ENCODE measurements at places on chromosomes 2 and 18.

- no peak for DNase-seq
These were observed 18.1 kb downstream of the ABHD3 start for GRCh38 chr18:21686282-21687105.

GRCh38 chr2:41907771-41908207 is 140.0 kb upstream of the PKDCC start:
- no peak for DNase-seq

- DNase-seq, result no peak
These were observed 34.0 kb downstream of the AQP12A start for GRCh38 chr2:240725671-240726070.

DNA sequence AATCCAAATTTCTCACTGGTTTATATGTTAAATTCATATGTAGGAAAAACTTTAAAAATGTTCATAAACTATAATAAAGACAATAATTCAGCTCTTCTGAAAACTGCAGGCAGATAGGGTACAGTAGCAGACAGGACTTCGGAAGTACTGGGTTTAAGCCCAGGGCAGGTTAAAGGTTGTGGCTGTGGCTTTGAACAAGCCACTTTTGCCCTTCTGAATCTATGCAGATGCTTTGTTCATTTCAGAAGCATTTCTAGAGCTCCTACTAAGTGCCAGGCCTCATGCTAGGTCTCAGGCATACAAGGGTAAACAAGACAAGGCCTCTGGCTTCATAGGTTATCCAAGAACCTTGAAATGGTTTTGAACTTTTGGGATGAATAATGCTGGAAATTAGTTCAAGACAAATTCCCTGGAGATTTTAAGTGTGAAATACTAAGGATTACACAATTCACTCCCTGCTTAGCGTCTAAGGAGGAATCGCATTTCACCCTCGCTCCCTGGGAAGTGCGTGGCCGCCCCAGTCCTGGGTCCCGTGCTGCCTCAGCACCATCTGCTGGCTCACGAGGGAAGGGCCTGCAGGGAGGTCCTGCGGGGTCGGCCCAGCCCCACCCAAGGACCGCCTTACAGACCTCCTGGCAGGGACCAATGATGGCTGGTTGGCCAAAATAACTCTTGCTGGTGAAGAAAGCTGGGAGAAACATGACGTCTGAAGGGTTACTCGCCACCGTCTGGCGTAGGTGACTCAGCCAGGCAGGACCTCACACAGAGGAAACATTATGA is 67.7 kb upstream of the L3MBTL4 start:
- no peak for DNase-seq

- no peak for DNase-seq
These were observed 247.8 kb downstream of the BCL2 start for GRCh38 chr18:63071701-63072141.

- DNase-seq, result no peak
These were observed 98.1 kb upstream of the CSRNP3 start for GRCh38 chr2:165371356-165371755.

DNA sequence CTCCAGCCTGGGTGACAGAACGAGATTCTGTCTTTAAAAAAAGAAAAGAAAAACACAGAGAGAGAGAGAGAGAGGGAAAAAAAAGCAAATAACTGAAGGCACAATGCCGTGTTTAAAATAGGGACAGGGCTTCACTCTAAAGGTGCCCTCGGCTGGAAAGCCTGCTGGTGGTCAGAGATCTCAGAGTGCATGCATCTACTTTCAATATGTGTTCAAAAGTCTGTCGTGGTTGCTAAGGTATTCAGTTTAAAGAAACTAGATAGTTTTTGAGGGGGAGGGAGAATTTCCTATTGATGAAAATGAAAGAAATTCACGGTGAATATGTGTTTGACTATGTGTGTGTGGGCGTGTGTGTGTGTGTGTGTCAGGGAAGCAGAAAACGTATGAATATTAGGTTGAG is 11.0 kb upstream of the CBLN2 start:
- no peak for DNase-seq

- no peak for DNase-seq
These were observed 45.8 kb downstream of the SLC4A5 start for GRCh38 chr2:74297391-74297790.

DNA sequence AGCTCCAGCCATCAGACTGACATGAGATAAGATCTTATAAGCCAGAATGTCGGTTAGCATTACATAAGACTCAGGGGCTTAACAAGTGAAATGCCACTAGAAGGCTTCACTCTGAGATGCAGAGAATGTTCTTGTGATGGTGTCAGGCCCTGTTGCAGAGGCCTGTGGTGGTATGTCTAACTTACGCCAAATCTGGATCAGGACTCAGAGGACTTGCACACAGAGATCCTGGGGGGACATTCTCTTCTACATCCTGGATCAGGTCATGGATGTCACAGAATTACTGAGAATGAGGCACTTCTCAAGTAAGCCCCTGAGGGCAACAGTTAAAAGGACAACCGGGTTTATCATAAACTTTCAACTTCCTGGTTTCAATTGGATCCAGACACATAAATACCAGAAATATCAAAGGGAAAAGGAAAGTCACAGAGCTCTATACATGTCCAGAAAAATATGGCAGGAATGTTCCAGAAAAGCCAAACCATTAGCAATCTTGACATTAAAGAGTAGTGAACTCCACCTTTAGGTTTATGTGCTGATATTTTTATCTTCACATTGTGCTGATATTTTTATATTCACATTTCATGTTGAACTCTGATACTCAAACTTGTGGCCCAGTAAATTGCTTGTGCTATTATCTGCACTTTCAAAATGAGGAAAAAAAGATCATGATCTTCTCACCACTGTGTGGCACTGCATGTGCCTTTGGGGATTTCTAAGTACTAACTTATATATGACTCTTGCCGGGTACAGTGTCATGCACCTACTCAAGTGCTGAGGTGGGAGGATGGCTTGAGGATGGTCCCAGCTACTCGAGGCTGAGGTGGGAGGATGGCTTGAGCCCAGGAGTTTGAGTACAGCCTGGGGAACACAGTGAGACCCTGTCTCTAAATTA is 137.5 kb upstream of the RNF152 start:
- no peak for DNase-seq

GRCh38 chr2:135212757-135213156 is 160.7 kb downstream of the RAB3GAP1 start:
- no peak for DNase-seq

- no peak for DNase-seq
These were observed 24.9 kb upstream of the SNTG2 start for GRCh38 chr2:925711-926110.

- no peak for DNase-seq
These were observed 139.1 kb upstream of the SKOR2 start for GRCh38 chr18:47390410-47391024.

- no peak for DNase-seq
These were observed 43.4 kb upstream of the IGFBP2 start for GRCh38 chr2:216589791-216590190.

DNA sequence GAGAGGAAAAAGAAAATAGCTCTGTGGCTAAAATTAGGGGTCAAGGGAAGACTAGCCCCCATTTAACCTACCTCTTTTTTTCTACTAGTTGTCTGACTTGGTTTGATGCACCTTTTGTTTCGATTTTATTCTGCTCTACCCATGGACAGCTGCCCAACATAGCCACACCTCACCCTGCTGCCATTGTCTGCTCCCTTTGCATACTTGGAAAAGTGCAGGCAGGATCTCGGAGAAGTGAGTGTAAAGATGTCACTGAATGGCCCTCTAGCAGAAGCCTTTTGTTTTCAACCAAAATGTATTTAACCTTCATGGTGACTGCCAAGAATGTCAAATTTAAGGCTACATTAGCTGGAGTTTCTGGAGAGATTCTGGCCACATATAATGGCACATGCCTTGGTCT is 62.9 kb downstream of the SETBP1 start:
- DNase-seq, result no peak

GRCh38 chr2:70014959-70015358 is 53.5 kb upstream of the ASPRV1 start:
- DNase-seq, result no peak

DNA sequence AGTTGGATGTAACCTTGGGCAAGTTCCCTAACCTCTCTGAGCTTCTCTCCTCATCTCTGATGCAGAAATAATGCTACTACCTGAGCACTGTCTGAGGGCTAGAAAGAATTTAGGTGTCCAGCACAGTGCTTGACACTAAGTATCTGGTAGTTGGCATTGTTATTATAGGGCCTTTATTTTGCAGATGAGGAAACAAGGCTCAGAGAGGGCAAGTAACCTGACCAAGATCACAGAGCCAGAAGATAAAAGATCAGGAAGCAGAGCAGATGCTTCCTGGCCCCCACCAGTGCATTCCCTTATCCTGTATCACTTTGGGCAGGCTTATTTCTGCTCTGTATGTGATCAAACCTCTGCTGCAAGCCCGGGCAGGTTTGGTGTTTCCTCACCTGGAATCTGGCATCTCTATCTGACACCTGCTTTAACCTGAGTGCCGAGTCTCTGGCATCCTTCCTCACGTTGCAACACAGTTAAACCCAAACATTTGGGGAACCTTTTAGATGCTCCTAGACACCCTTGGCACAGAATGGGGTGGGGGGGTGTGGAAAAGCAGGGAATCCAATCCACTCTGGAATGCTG is 69.9 kb downstream of the PLB1 start:
- DNase-seq, result no peak

DNA sequence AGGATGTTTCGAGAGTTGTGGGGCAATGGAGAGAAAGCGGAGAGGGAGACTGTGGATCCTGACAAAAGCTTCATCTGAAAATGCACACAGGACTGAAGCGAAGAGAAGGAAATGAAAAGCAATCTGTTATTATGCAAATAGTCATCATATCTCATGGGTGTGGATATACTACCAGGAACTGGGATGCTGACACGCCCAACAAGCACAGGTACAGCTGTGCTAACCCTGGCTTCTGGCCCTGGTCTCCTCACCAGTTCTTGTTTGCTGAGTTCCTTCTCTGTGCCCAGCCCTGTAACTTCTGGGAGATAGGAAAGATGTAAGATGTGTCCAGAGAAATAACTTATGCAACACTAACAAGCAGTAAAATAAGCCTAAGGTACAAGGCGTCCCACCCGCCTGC is 358.8 kb downstream of the CMPK2 start:
- DNase-seq, result no peak

DNA sequence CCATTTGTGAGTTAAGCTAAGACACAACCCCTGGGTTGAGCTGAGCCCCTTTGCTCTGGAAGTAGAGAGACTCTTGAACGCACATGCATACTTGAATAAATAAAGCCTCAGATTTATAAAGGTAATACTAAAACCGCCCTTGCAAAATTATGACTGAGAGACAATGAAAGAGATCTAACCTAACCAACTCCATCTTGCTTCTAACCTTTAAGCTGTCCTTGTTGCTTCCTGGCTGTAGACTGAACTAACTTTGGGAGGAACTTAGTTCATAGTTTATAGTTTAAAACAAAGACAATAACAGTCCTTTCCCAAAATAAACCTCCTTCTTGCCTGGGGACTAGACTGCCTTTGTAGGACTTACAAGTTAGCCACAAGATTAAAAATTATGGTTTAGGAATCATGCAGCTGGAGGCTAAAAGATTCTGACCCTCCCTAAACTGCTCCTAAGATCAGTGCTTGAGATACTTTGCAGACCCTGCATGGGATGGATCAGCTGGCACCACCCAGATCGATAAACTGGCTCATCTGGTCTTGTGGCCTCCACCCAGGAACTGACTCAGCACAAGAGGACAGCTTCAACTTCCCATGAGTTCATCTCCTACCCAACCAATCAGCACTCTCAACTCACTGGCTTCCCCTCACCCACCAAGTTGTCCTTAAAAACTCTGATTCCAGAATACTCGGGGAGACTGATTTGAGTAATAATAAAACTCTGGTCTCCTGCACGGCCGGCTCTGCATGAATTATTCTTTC is 240.2 kb upstream of the SLC14A2 start:
- DNase-seq, result no peak

DNA sequence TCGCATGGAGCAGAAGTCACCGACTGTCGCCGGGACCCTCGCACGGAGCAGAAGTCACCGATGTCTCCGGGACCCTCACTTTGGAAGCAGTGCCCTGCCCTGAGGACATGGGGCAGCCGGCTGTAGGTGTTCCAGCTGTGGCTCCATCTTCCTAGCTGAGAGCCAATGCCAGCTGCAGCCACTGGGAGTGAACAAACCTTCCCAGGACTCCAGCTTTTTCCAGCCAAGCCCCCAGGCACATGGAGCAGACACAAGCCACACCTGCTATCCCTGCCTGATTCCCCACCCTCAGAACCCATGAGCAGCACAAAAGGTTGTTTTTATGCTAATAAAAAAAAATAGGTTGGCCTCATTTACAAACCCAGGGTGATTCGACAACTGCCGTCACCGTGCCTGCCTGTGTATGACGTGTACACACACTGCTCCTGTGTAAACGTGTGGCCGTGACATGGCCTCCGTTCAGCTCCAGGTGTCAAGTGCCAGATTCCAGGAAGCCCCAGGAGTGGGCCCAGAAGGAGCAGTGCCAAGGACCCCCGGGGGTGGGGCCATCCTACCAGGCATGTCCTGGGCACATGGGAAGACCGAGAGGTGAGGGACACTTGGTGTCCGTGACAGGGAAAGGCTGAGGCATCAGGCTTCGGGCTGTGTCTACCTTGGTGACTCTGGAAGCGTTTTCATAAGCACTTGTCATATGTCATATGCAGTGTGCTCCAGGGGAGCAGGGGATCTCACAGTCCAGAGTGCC is 91.5 kb downstream of the EIPR1 start:
- DNase-seq, result no peak

GRCh38 chr2:105390454-105390853 is 8.4 kb downstream of the FHL2 start:
- DNase-seq, result no peak

- DNase-seq, result no peak
These were observed 31.8 kb downstream of the KLF7 start for GRCh38 chr2:207133820-207134519.

GRCh38 chr18:63290821-63291200 is 28.8 kb downstream of the BCL2 start:
- DNase-seq, result no peak

- no peak for DNase-seq
These were observed 10.6 kb downstream of the SEC11C start for GRCh38 chr18:59150236-59150635.

GRCh38 chr2:120379916-120380893 is 34.3 kb downstream of the INHBB start:
- no peak for DNase-seq

DNA sequence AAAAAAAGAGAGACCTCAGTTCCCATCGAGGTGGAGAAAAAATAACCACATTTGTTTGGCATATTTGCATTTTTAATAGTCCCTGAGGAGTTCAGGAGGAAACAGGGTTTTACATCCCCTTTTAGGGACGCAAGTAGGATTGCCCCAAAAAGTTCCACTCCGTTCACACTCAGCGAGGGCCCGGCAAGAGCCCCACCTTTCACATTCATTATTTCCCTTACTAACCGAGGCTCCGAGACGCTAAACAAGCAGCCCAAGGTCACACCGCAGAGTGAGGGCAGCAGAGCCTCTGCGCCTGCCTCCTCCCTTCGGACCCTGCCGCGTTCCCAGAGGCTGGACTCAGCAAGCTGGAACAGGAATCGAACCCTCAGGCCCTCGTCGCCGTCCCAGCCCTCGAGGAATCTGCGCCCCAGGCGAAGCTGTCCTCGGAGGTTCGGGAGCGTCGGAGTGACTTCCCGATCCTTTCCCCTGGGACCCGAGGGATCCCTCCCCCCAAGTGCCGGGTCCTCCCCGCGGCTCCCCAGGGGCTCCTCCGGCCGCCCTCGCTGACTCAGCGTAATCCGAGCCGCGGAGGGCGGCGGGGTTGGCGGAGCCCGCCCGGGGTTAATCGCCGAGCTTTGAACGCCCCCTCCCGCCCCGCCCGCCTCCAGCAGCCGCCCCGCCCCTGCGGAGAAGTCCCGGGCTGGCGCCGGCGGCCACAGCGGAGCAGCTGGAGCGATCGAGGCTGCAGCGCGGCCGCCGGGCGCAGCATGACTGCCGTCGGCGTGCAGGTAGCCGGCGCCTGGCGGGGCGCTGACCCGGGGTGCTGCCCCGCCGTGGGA is at the start of gene TMEM37:
TSS of gene TMEM37 (plus strand) at position 700 of the 821 bp plus-strand sequence. CDS start at position 750, 50 bp downstream.
- DNase-seq, result no peak

- DNase-seq, result no peak
These were observed 84.1 kb upstream of the NABP1 start for GRCh38 chr2:191593622-191594385.

Data from CD8-positive, alpha-beta T cell (primary cell).